ENCODE measurements at places on chromosomes 3 and 15.

GRCh38 chr15:85485956-85486567 is 105.7 kb downstream of the AKAP13 start:
- peak; percentile 51 for DNase-seq

DNA sequence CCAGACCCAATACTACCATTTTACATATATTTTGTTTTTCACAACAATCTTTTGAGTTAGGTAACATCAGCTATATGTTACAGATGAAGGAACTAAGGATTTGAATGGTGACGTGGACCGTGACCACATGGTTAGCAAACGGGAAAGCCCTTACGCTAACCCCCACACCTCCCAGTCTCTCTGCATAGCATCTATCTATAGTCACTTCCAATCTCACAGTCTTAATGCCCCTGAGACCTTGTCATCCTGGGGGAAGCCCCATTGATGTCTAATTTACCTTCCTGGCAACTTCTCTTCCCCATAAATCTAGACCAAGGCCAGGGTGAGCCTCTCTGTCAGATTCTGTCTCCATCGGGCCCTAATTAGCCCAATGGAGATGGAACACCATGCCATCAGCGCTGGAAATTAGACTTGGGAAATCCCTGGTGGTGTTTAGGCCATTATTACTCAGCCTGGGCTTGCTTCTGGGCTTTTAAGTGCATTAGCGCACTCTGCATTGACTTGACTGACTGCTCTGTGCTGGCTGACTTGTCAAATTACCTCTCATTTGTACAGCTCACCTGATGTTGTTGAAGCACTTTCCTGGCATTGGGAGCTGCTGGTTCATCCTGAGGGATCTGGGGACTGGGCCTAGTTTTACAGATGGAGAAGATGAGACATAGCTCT is 34.0 kb upstream of the SH3GL3 start:
- DNase-seq: no peak

- DNase-seq: no peak
Measured at GRCh38 chr3:86828751-86829150, 162.2 kb downstream of the VGLL3 start.

DNA sequence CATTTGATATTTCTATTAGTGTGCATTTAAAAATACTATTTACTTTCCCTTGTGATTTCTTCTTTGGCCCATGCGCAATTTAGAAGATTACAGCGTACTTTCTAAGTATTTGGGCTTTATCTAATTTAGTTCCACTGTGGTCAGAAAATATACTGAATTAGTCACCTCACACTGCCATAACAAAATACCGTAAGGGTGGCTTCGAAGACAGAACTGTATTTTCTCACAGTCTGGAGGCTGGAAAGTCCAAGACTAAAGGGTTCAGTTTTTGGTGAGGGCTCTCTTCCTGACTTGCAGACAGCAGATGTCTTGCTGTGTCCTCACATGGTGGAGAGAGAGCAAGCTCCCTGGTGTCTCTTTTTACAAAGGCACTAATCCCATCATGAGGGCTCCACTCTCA is 286.2 kb downstream of the ADAMTSL3 start:
- no peak for DNase-seq

- DNase-seq: peak; percentile 57
Measured at GRCh38 chr15:57667171-57667849, 39.2 kb upstream of the POLR2M start.

DNA sequence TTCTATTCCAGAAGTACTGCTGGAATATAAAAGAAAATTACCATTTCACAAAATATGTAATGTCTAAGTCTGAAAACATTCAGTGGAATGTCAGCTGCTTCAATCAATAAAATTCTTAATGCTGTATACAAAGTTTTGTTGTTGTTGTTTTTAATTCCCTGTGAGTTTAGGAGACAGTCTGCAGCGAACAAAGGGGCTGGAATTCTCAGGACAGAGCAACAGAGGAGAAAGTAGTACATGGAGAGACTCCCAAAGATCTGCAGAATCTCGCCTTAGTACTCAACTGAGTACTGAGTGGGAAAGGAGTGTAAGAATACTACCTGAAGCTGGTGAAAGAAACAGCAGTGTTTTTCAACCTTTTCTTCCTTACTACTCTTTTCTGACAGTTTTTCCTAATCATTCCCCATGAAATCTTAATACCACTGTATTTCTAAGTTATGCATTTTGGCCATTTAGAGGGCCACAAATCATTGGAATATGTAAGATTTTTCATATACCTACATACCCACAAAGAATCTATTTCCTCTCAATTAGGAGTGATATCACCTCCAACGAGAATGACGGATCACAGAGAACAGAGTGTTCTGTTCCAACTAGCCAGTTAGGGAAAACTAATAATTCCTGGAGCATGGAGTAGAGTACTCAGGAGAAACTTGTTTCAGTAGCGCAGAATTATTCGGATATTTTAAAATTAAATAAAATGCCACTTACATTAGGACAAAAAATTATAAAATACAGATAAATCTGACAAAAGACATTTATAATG is 16.0 kb downstream of the ANKRD28 start:
- no peak for DNase-seq

- no peak for DNase-seq
Measured at GRCh38 chr3:70603103-70603502, 290.7 kb upstream of the MDFIC2 start.

GRCh38 chr15:64148168-64148567 is 3.4 kb upstream of the SNX22 start:
- DNase-seq: no peak

DNA sequence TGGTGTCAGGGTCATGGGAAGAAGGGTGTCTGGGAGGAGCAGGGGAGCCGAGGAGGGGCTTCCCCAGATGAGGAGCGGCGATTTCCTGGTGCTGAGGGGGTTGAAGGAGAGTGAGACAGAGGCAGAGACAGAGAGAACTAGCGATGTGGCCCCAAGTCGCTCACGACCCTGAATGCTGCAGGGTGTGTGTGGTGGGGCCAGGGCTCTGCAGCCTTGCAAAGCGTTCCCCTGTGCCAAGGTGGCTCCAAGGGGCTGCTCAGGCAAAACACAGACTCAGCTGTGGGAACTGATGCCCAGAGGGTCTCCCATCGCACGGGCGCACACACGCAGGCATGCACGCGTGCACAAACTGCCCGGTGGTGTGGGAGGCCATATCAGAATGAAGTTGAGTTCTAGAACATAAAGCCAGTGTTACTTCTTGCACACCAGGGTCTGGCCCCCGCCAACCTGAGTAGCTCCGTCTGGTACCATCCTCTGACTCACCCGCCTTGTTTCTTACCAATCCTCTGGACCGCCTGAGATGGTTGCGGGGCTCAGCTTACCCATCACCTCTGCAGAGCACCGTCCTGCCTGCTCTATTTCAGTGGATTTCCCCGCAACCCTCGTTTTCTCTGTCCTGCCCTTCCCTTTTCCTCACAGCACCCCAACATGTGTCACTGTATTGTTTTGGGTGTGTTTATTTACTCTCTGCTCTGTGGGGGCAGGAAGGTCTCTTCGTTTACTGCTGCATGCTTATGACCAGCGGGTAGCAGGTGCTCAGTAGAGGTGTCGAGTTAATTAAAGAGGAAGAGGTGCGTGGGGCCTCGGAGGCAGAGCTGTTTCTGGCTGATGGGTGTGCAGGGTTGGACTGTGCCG is 4.5 kb downstream of the MELTF start:
- DNase-seq: no peak

- DNase-seq: no peak
Measured at GRCh38 chr3:42118762-42119361, 27.7 kb downstream of the TRAK1 start.

GRCh38 chr3:25527801-25528200 is 99.7 kb downstream of the RARB start:
- DNase-seq: no peak

DNA sequence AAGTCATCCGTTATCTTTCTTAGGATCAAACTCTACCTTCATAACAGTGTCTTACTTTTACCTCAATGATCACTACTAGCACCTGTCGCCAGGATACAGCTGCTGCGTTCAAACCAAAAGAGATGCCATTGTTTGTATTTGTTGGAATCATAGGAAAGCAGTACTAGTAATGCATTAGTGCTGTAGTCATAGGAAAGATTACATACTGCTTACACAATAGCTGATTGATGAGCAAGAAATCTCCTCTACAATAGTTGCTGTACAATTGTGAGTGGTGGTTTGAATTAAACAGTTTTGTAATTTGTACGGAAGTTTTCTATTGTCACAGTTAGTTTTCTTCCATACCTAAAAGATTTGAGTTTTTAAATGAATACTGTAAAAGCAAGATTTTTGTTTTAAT is 21.4 kb downstream of the ACAP2 start:
- DNase-seq: no peak

DNA sequence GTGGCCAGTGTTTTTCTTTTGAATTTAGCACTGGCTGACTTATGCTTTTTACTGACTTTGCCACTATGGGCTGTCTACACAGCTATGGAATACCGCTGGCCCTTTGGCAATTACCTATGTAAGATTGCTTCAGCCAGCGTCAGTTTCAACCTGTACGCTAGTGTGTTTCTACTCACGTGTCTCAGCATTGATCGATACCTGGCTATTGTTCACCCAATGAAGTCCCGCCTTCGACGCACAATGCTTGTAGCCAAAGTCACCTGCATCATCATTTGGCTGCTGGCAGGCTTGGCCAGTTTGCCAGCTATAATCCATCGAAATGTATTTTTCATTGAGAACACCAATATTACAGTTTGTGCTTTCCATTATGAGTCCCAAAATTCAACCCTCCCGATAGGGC is 43.5 kb downstream of the AGTR1 start:
- DNase-seq: no peak

- DNase-seq: peak; percentile 18
Measured at GRCh38 chr3:158152186-158152585, 42.3 kb downstream of the RSRC1 start.

- no peak for DNase-seq
Measured at GRCh38 chr3:160447544-160447943, 2.0 kb downstream of the TRIM59 start.

DNA sequence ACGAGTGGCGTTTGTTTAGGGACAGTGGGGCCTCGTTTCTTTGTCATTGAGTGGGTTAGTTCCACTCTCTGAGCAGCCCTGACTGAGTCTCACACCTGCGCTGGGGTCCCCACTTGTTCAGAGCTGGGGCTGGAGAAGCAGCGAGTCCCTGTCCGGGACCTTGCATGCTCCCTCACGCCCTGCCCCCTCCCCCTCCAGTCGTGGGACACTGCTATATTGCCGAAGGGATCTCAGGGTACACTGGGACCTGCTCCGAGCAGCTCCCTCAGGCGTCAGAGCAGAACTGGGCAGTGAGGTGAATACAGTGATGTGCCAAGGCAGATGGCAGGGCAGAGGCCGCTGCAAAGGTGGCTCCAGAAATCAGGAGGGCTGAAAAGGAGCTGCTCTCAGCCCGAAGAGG is 59.9 kb upstream of the KLF13 start:
- DNase-seq: no peak

GRCh38 chr3:11641683-11642430 is 1.9 kb downstream of the VGLL4 start:
- DNase-seq: no peak

All from AG08396 (cell line).